ENCODE measurements at places on chromosomes 3 and 15.

- DNase-seq: no peak
Observed at GRCh38 chr3:190197346-190197763, 76.7 kb upstream of the P3H2 start.

GRCh38 chr15:75167588-75168350, 33.9 kb upstream of the C15orf39 start:
- DNase-seq: no peak

DNA sequence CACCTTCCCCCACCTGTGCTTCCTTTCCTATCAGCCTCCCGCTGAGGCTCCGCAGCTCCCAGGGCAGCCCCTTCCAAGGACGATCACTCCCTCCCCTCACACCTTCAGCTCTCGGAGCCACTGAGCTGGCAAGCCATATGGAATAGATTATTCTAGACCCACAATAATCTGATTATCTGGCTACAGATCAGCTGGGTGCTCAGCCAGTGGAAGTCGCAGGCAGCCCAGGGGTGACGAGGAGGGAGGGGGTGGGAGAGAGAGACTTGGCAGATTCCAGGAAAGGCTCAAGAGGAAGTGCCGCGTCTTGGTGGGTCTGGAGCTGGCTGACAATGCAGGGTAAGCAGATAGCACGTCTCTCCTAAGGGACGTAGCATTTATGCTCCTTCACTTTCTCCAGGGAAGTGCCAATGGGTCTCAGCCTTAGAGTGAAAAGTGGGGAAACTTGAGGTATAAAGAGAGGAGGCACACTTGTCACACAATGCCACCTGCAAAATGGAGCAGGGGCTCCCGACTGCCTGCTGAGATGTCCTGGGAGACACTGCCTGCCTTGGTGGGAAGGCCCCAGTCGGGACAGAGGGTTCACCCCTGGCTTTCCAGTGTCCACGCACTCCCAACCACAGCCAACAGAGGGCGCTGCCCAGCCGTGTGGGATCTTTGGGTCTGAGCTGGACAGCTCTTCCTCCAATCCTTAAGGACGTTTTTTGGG, 9.4 kb upstream of the MESP1 start:
- DNase-seq: no peak

GRCh38 chr15:57495041-57495440, 96.7 kb upstream of the MYZAP start:
- no peak for DNase-seq

DNA sequence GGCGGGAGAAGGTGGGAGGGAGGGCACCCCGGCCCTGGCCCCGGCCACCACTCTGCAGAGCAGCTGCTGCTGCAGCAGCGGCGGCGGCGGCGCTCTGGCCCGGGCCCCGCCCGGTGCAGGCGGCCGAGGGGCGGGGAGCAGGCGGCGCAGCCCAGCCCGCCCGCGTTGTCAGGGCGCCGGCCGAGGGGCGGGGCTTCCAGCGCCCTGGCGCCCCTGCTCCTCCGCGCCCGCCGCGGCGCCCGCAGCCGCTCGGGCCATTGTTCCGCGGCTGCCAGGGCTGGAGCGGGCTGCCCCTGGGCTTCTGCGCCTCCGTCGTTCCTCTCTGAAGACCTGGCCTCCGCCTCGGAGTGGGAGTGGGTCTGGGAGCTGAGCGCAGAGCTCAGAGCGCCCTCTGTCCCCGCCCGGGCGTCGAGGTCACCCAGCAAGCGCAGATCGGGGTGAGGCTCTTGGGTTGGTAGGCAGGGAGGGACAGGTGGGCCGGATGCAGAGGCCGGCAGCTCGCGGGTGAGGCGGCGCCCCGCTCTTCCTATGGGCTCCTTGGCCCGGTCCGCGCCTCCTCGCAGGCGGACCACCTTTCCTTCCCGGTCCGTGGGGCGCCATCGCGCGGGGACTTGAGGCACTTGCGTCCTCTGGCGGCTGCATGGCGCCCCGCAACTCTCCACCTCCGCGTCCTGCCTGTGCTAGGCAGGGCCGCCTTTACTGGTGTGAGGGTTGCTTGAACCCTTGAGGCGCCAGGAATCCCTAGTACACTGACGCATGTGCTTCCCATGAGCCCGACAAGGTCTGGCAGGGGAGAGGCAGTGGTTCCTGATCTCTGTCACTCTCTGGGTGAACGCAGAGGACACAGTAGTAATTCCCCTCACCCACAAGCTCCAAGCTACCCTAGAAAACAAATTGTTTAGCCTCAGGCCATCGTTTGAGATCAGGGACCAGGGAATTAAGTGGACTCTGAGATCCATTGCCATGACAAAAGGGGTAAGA, at the start of gene LPCAT4:
Gene LPCAT4 (minus strand): TSS at position 96 of the 981 bp plus-strand sequence. CDS start 96 bp downstream, outside the sequence.
- peak; percentile 3 for DNase-seq

DNA sequence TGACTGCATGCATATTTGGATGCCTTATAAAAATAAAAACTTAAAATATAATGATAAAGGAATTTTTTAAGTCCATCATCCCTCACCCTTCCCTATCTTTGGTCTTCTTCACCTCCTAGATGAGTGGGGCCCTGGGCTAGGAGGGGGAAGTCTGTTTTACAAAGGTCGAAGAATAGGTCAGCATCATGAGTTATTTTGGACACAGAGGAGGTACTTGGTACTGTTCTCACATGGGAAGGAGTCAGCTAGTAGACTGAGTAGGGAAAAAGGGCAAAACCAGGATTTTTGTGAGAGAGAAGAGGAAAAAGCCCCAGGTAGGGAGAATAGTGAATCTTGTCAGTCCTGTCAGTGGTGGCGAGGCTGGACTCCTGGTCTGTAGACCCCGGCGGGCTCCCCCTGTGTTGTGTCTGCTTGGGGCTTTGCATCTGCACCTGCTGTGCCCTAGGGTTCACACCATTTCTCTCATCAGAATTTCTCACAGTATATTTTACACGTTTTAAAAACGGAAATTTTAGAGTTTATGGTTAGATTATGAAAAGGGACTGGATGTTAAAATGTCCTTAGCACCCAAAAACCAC, 17.2 kb downstream of the GCSAM start:
- DNase-seq: no peak

DNA sequence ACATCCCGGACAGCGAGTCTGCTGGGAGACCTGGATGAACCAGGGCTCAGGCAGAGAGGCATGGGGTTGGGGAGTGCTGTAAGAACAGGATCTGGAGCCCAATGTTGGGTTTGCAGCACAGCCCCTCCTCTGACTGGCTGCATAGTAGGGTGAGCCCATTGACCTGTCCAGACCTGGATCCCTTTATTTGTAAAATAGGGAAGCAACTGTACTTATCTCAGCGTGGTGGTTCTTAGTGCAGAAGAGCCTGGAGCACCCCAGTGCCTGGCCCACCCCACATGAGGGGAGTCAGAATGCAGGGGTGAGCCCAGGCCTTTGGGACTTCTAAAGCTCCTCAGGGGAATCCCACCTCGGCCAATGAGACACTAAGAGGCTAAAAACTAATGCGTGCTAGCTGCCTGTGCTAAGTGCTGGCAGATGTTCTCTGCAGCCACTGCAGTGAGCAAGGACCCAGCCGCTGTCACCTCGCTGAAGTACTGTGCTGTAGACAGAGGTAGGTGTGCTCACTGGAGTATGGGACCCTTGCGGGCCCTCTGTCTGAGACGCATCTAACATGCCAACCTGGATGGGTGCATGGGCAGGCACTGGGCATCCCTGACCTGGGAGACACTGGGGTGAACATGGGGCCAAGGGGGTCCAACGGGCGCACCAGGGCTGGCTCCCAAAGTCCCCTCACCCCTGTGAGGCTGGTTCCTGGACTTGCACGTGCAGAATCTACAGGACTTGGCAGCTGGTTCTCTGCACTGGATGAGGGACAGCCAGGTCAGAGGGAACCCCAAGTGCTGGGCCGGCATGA, 95.6 kb downstream of the ATP10A start:
- no peak for DNase-seq

DNA sequence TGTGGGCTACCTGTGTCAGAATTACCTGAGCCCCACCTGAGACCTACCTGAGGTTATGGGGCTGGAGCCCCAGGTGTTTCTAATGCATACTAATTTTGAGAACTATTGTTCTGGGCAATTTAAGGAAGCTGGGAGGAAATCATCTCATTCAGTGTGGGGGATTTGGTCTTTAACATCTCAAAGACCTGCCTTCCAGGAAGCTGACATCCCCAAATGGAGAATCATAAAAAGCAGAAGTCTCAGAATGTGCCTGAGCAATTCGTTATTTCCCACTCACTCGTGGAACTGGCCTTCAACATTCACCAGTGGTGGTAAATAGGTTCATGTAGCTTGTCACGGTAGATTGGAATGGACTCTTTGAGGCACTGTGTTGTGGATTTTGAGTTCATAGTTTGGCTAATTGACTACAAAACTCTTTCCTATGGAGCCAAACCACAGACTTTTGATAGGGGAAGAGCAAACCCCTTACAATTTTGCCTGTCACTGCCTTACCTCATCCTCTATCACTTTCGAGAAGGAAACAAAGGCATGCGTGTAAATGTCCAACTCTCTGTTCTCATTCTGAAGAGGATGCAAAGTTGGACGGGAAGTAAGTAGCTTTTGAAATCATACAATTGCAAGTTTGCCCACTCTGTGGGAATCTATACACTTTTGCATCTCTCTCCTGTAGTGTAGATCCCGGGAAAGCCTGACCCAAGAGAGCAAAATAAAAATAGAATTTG, 521.0 kb upstream of the MDFIC2 start:
- no peak for DNase-seq

DNA sequence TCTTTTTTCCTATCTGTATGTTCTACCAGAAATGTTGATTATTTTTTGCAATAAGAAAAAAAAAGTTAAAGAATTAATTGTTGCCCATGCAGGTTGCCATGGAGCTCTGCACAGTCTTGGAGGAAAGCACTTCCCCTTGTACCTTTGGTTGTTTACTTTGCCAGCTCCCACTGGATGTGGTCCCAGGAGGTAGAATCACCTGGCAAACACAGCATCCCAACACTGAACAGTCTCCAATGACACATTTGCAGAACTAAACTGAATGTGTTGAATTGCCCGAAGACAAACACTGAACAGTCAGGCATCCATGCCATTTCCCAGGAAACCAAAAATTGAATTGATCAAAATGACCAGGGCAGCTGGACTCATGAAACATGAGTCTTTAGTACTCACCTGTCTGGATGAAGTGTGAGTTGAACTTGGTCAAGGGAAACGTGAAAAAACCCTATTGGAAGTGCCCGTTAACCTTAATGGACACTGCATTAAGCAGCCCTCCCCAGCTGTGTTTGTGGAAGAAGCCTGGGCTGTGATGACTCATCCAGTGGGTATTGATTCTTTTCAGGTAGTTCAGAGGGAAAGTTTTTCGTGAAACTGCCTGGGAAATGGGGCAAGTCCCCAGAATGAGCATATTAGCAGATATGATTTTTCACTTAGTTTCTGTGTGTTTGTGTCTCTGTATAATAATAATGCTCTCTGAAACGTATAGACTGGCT, 284.7 kb upstream of the STT3B start:
- peak; percentile 45 for DNase-seq

GRCh38 chr3:129344540-129345220, 66.0 kb downstream of the HMCES start:
- DNase-seq: no peak

- no peak for DNase-seq
Observed at GRCh38 chr15:92376109-92376508, 17.6 kb upstream of the ST8SIA2 start.

DNA sequence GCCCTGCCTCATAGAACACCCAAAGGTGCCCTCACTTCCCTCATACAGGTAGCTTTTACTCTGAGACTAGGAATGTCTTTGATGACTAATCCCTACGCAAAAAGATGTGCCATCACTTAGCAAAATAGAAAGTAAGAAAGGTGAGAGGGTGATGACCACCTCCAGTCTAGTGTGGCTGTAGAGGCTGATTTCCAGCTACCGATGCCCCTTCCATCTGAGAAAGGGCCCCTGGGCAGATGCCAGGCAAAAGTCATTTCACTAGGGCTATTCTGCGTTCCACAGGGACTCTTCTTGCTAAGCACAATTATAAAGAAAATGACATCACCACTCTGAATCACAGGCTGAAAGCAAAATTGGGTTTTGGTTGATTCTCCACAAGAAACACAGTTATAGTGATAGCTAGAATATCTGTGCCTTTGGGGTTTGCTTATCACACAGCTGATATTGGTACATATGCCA, 77.4 kb downstream of the RBPMS2 start:
- no peak for DNase-seq

GRCh38 chr3:58659051-58659675, 7.4 kb downstream of the FAM3D start:
- no peak for DNase-seq

DNA sequence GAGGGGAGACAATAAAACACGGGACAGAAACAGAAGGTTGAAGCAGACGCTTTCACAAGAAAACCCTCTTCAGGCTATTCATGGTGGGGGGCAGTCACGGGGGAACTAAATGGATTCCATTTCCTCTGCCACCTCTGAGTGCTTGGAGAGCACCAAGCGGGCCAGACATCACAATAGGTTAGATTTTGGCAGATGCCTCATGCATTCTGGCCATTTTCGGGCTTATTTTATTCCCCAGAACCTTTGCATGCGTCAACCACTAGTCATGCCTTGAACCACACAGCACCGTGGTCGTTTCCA, 82.2 kb downstream of the RORA start:
- no peak for DNase-seq

- DNase-seq: no peak
Observed at GRCh38 chr3:123090728-123091531, 24.1 kb downstream of the PDIA5 start.

DNA sequence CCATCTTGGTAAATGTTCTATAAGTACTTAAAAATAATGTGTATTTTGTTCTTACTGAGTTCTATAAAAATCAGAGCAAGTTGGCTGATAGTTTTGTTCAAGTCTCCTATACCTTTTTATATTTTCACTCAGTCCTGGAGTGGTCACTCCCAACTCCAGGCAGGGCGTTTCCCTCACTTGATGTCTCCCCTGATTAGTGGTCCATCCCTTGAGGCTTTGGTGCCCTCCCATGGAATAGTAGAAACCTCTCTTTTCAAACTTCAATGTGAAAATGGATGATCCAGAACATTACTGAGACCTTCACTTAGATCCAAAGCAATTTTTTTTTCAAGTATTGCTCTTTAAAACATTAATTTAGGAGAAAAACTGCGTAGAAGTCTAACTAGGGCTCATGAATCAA, 25.0 kb upstream of the SCN10A start:
- DNase-seq: no peak

GRCh38 chr3:15754047-15754446, 43.7 kb downstream of the ANKRD28 start:
- no peak for DNase-seq

GRCh38 chr3:40170395-40170794, 139.1 kb upstream of the EIF1B start:
- no peak for DNase-seq

- DNase-seq: no peak
Observed at GRCh38 chr3:123188058-123188457, 13.7 kb upstream of the SEC22A start.

DNA sequence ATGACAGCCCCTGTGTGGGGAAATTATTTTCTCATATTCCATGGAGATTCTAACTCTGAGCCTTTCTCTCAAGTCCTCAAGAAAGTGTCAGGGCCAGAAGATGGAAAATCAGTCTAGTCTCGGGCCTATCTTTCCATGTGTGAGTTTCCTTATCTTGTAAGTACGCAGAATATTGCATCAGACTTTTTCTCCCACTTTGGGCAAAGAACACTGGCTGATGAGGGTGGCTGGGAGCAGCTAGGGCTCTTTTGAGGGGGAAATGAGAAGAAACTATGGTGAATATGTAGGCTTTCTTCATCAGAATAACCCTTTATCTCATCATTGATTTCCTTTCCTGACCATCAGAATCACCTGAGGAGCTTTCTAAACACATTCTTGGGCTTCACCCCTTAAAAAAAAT, 264.0 kb downstream of the CLSTN2 start:
- DNase-seq: no peak
